ENCODE measurements at places on chromosomes 5 and 9.

- DNase-seq: no peak
Measured at GRCh38 chr9:124576751-124577150, 69.6 kb upstream of the NR5A1 start.

DNA sequence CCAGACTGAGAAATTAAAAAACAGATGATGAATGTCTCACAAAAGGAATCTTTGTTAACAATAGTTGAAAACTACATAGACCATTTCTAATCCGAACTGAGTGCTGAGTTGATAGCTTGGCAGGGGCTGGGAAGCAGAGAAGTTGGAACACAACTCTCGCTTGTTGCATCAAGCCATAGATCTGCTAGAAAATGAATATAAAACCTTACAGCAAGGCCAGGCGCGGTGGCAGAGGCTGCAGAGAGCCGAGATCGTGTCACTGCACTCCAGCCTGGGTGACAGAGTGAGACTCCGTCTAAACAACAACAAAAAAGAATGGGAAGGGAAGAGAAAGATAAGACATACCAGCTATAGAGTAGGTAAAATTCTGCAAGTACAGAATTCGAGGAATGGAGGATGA is 28.0 kb upstream of the SPZ1 start:
- DNase-seq: no peak

- DNase-seq: no peak
Measured at GRCh38 chr9:128485414-128485855, 19.1 kb upstream of the GLE1 start.

DNA sequence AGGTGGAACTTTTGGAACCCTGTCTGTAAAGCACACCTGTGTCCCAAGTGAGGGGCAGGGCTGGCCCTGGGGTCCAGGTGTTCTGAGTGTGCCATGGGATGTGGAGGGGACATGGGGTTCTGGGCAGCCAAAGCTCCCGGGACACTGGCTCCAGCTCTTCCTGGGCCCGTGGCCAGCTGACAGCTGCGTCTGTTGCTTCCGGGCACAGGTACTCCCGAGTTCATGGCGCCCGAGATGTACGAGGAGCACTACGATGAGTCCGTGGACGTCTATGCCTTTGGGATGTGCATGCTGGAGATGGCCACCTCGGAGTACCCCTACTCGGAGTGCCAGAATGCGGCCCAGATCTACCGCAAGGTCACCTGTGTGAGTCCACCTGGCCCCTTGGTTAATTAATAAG is 50.7 kb downstream of the WNK2 start:
- no peak for DNase-seq

GRCh38 chr9:75891771-75892215 is 1.3 kb downstream of the PCSK5 start:
- peak; percentile 28 for DNase-seq

- no peak for DNase-seq
Measured at GRCh38 chr5:131214609-131215227, 44.0 kb downstream of the LYRM7 start.

- peak; percentile 51 for DNase-seq
Measured at GRCh38 chr5:65213921-65214525, 267.7 kb downstream of the ADAMTS6 start.

DNA sequence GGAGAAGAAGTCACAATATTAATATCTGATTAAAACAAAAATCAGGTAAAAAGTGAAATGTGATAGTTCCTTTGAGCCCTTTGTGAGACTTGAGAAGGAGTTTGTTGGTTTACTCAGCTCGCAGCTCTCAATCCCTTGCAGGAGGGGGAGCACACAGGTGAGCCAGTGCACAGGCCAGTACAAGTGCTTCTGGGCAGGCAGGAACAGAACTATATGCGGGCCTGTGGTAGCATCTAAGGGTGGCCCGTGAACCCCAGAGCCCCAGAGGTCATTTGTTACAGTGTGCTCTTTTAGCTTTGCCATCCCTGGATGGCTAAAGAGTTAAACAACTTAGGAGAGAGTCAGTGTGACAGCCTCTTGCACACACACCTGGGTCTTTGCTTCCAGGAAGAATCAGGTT is 215.3 kb upstream of the EDIL3 start:
- DNase-seq: no peak

DNA sequence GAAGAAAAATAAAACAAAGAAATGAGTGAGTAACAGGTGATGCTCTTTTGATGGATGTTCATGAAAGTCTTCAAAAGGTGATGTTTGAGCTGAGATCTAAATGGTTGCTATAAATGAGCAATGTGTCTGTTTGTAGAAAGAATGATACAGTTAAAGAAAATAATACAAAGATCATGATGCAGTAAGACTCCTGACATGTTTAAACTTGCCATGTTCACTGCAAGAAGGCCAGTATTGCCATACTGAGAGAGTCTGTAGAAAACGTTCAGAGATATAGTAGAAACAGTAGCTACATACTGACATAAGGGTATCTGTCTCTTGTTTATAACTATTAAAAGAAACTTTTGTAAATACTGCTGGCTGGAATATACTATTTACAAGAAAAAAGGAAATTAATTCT is 1609.2 kb upstream of the ACO1 start:
- no peak for DNase-seq

DNA sequence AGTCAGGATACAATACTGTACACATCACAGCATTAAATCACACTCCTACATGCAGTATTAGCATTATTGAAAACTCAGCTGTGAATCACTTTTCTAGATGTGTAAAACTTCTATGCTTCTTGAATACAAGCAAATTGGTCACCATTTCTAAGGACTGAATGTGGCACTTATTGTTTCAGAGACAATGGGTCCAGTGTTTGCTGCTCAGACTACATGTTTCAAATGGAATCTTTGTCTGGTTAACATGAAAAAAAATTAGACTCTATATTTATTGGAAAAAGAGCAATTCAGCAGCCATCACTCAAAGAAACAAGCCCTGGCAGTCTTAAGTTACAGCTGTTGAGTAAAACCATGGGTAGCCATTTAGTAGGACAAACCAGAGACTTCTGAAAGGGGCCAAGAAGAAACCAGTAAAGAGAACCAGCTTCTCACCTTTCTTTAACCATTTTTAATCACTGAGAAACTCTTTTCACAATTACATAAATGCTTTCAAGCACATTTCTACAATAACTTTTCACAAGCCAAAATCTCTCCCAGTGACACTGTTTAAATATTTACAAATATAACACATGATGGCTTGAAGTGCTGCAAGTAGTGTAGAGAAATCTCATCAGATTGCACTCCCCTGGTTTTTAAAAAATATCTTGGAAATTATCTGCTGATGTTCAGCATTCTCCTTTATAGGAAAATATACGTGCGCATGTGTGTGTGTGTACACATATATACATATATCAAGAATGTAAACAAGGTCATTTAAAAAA is 35.2 kb downstream of the OR2K2 start:
- DNase-seq: no peak

GRCh38 chr5:125057912-125058826 is 311.7 kb upstream of the ZNF608 start:
- DNase-seq: no peak

DNA sequence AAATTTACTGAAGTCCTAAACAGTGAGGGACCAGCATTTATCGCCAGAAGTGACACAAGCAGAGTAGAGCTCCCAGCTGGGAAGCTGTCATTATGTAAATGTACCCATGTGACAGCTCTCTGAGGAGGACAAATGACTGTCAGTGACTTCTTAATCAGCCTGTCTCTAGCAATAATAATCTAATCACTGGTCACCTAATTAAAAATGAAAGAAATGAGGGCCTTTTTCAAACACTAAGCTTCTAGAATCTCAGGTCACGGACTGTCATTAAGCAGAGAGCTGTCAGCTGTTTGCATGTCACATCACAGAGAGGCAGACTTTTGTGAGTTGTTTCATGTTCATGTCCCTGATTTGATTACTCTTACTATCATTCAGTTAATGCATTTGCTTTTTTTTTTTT is 77.9 kb upstream of the FBXL17 start:
- DNase-seq: no peak

GRCh38 chr5:44051591-44051990 is 337.6 kb downstream of the FGF10 start:
- DNase-seq: no peak

- no peak for DNase-seq
Measured at GRCh38 chr9:93060746-93061259, 2.3 kb downstream of the SUSD3 start.

DNA sequence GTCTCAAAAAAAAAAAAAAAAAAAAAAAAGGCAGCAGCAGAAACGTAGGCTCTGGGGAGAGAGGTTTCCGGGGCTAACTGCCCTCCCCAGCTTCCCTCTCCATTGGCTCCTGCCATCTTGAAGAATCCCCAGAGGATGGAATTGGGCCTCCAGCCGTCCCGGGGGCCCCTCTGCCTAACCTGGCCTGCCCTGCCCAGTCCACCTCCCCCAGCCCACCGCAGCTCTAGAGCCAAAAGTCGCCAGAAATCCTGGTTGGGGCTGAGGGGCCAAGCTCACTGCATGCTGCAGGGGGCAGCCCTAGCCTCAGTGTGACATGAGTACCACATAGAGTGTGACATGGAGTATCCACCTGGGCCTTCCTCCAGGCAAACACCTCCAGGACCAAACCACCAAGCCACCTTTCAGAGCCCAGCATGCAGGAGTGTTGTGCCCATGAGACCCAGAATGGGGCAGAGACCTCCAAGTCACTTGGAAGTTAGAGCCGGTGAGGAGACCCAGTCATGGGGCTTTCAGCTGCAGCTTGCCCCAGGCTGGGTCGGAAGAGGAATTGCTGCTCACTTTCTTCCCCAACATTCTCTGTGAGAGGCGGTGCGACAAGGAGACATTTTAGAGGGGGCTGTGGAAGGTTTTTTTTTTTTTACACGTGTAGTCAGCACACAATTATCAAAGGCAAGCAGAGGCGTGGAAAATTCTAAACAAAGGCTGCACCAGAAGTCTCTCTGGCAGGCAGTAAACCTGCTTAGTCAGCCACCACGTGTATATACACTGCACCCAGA is 17.6 kb downstream of the CD74 start:
- DNase-seq: no peak

All from HuH-7 (cell line).